ENCODE measurements at places on chromosomes 4 and X.
A peak's percentile ranks its signal among the peaks of the same experiment; 100 is the strongest.

- DNase-seq, result no peak
Measured at GRCh38 chrX:19827088-19827487, 60.3 kb downstream of the SH3KBP1 start.

- DNase-seq, result no peak
Measured at GRCh38 chr4:61356696-61357095, 156.6 kb downstream of the ADGRL3 start.

DNA sequence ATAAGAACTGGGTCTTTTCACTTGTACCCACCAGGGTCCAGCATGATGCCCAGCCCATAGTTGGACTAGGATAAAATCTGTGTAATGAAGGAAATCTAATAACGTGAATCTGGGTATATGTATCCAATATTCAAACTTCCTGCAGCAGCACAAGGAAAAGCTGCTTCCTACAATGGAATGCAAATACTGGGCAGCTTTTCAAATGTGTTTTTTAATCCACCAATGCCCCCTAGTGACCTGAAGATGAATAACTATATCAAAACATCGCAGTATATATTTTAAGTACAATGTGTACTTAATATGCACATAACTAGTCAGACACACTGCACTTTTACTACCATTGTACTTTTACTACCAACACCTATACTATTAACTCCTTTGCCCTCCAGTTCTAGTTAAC lies 5.3 kb downstream of the APOO start:
- DNase-seq, result no peak

DNA sequence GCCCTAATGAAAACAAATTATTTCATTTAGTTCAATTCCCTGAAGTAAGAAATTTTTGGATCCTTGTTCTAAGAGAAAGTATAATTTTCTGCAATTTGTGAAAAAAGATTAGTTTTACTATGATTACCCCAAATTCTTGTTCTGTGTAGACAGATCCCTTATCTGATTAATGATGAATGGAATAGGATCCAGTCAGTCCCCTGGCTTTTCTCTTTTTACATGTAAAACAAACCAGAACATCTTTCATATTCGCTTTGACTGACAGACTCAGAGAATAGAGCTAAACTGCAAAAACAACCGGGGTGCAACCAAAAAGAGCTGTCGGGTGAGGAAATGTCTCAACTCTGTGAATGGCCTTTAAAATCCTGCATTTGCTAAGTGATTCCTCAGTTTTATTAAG lies 93.4 kb upstream of the VEGFC start:
- DNase-seq, result no peak

- no peak for DNase-seq
Measured at GRCh38 chrX:63718010-63718694, 66.9 kb downstream of the ARHGEF9 start.

GRCh38 chrX:137549073-137549472 lies 16.9 kb upstream of the ZIC3 start:
- no peak for DNase-seq

DNA sequence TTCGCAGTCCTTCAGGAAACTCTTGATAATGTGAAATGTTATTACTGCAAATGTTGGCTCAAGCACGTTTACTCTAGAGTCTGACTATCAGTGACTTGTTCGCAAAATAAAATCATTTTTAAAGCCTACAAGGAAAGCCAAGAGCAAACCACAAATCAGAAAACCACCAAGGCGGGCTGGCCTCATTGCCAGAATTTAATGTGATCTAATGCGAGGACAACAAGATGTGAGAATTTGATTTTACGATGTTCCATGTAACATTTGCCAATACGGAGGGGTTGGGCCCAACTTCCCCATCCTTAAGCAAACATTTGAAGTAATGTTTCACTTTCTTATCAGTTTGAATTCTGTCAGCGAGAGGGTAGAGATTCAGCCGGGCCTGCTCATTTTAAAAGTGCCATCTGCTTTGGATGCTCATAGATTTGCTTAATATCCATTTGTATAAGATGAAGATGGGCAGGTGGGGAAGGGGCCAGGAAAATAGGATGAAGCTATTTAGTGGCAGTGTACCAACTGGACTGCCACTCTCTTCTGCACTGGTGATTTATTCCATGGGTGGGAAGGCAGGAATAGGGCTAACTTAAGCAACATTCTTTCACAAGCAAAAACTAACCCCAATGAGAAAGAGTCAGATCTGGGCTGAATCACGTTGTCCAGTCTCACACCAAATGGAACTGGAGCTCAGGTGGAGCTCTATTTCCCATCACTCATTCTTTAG lies 225.3 kb downstream of the ANAPC10 start:
- DNase-seq, result no peak

- no peak for DNase-seq
Measured at GRCh38 chrX:150081076-150081475, 142.8 kb upstream of the EOLA2 start.

DNA sequence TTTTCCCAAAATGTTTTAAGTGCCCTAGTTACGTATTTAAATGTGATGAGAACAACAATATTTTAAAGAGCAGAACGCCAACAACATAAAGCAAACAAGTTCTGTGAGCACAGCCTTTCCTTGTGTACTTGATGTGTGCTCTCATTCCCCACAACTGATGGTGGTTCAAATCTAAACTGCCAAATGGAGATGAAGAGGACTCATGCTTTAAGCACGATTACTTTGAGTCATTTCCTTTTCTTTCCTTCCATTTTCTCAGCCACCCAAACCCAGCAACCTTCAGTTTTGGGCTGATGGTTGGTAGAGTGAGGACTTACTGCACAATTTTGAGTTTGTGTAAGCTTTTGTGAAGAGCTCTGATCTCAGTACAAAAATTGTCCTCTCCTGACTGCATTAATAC lies 1.7 kb downstream of the NSD2 start:
- peak; percentile 21 for DNase-seq

GRCh38 chrX:122133478-122133877 lies 1050.6 kb upstream of the GRIA3 start:
- no peak for DNase-seq

- DNase-seq, result no peak
Measured at GRCh38 chr4:105957680-105958079, 62.4 kb downstream of the NPNT start.

Data from activated CD4-positive, alpha-beta T cell treated with anti-CD3 and anti-CD28 coated beads for 4 hours (primary cell).